ENCODE measurements at places on chromosomes 7 and 10.

DNA sequence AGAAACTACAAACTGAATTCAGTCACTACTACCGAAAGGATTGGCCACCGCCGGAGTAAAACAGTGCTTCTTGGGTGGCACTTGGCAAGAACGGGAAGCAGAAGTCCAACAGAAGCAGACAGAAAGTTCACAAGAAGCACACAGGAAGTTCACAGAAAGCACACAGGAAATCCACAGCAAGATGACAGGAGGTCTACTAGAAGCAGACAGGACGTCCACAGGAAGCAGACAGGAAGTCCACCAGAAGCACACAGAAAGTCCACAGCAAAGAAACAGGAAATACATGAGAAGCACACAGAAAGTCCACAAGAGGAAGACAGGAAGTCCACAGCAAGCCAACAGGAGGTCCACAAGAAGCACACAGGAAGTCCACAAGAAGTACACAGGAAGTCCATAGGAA, 399.2 kb upstream of the AUTS2 start:
- DNase-seq, result no peak

DNA sequence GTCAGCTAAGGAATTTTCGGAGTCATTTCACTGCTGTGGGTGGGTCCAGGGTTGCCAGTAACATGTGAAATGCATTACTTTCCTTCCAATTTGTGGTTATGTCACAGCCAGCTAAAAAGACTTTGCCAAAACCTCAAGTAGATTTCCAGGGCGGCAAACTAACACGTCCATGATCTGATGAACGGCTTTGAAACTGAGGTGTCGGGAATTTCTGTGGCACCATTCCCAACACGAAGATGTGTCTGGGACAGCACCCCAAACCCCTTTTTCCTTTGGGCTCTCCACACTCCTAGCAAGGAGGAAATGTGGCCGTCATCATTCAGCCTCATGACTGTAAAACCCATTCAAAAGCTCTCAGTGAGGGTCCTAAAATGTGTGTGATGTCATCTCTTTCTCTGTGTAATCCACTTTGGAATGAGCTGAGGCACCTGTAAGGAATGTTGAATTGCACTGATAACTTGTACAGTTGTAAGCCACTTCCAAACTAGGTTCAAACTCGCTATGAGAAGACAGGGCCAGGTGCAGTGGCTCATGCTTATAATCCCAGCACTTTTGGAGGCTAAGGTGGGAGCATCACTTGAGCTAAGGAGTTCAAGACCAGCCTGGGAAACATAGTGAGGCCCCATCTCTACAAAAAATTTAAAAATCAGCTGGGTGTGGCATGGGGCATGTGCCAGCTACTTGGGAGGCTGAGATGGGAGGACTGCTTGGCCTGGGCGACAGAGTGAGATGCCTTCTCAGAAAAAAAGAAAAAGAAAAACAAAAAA, 146.1 kb upstream of the FRMD4A start:
- DNase-seq, result no peak

DNA sequence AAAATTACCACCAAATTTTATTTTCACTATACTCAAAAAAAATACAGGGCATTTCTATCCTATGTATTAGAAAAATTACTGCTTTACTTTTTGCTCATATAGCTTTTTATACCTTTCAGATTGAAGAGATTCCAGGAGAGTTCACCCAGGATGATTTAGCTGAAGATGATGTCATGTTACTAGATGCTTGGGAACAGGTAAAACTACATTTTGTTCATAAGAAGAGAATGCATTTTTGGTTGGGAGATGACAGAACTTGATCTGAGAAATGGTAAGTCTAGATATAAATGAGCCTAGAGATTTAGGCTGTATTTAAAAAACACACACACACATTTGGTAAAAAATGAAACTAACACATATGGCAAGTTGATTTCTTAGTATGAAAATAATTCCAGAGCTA, 38.1 kb upstream of the ARL4A start:
- no peak for DNase-seq

- no peak for DNase-seq
Observed at GRCh38 chr10:74705358-74705980, 120.9 kb upstream of the KAT6B start.

DNA sequence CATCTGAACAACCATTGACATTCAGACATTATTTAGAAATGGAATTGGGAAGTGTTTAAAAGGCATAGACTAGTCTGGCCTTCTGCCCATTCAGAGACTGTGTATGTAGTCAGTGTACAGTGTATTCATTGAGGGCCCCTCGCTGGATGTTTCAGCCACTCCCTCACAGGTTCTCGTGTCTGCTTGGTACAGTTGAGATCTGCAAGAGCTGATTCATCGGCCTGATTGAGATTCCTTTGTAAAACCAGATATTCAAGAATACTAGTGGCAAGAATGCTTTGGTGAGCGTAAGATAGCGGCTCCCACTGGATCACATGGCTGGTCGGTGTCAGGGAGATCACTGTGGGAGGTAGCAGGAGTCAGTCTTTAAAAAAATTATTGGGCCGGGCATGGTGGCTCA, 119.5 kb downstream of the TCF7L2 start:
- no peak for DNase-seq

Data from brain pericyte (primary cell).